ENCODE measurements at places on chromosomes 13 and 19. TPM values are rescaled to one million over a fixed set of nuclear protein-coding genes. Genes with fewer than 3 reads are reported as not detected.

- DNase-seq = no peak
Measured at GRCh38 chr19:48170817-48171347, 402 bp downstream of the ZSWIM9 start.

DNA sequence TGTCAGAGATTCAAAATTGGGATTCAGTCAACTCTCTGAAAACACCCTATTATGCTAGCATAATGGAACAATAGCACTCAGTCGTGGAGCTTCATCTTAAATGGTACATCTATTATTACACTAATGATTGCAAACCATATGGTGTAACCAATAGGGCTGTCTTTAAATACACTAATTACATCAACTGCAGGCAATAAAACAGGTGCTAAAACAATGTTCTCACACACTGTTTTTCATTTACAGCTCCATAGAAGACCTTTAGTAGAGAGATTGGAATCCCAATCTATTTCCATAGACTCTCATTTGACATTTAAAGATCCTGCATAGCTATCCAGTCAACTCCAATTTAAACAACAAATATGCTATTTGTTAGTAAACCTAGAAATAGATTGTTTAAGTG, 1917.4 kb downstream of the OLFM4 start:
- no peak for DNase-seq

DNA sequence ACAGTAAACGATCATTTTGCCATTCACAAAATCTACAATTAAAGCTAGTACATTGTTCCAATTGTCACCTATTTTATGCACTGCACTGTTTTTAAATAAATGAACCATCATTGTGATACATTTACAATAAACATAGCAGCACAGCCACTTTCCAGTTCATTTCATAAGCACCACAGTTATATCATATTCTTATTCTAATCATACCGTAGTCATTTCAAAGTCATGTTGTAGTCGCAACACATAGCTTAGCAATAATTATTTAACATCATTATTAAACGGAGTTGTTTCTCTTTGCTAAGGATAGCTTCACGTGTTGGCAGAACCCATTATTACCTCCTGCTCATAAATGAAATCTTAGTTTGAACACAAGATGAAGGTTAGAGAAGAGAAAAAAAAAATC, 2.2 kb upstream of the PCDH9 start:
- DNase-seq = no peak

DNA sequence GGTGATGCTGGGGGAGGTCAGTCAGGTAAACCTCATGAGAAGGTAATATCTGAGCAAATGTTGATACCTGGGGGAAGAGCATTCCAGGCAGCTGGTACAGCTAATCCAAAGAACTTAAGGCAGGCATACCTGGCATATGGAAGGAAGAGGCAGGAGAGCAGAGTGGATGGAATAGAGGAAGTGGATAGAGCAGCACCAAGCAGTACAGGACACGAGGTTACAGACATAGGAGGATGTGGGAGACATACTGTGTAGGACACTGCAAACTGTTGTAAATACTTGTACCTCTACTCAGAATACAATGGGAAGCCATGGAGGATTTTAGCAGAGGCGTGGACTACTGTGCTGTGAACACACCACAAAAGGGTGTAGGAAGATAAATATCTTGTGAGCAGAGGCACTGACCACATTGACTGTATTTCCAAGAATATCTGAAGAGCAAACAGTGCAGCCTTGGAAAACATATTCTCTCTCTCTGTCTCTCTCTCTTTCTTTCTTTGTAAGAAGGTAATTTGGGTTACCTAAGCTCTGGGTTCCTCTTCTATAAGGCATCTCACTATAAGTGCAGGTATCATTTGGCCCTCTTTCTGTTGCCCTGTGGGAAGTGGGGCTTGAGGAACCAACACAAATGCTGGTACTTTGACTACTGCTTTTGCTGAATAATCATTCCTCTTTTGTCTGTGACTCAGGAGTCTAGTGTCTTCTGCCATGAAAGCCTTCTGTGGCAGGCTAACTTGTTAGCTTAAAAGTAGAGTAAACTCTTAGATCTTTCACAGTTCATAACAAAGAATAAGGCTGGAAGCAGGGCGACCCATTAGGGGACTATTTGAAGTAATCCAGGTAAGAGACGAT, 238.0 kb downstream of the VWA8 start:
- no peak for DNase-seq

The PSPN gene
- total RNA-seq = 0.75 TPM

All from liver (tissue), 10 donors.